Thymus (tissue), 14 donors: ENCODE measurements at places on chromosomes 4 and X. TPM values are rescaled to one million over a fixed set of nuclear protein-coding genes. Genes with fewer than 3 reads are reported as not detected.

DNA sequence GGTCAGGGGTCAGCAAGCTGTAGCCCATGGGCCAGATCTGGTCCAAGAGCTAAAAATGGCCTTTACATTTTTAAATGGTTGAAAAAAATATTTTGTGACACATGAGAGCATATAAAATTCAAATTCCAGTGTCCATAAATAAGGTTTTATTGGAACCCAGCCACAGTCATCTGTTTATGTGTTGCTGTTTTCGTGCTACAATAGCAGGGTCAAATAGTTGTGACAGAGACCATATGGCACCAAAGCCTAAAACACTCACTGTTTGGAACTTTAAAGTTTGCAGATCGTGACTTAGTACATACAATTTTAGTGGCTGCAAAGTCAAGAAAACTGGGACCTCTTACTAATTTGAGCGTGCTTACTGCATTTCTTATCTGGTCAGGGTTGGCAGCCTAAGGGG lies 29.2 kb downstream of the LAMP2 start:
- no peak for DNase-seq

DNA sequence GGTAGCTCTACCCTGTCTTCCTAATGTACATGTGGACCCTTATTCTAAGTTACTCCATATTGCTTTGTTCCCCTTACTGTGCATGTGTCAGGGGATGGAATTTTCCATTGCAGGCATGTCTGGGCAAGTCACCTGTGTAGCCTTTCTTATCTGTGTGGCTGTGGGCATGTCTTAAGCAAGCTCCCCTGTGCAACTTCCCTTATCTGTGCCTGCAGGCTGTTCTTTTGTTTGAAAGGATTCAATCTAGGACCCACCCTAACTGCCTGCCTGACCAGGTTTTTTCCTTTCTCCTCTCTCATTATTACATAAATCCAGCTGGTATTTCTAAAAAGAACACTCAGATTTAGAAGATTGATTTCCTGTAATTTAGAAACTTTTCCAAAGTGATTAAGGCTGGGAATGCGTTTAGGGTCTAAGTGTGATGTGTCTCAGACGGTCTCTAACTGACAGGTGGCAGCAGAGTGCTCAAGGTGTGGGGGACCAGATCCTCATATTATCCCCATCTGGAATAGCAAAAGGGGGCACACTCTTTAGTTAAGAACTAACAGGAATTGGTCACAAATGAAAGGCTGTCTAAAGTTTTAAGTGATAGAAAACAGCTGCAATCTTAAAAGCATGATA lies 198.9 kb upstream of the PPP1R2C start:
- no peak for DNase-seq

CTAG2 gene
- not detected for total RNA-seq

DNA sequence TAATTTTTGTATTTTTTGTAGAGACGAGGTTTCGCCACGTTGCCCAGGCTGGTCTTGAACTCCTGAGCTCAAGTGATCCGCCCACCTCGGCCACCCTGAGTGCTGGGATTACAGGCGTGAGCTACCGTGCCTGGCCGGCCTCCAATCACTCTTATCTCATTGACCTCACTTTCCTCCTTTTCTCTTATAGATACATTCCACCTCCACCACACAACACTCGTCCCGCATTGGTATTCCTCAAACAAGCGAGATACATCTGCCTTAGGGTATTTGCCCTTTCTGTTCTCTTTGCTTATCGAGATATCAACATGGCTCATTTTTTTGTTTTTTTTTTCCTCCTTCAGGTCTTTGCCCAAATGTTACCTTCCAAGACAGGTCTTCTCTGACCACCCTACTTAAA lies 1.8 kb upstream of the PRPS1 start:
- DNase-seq = no peak

VCX3A gene
- total RNA-seq = not detected

SMR3B gene
- not detected for total RNA-seq

GRCh38 chr4:170491981-170492380 lies 402.2 kb upstream of the AADAT start:
- DNase-seq = no peak

GRCh38 chr4:75422998-75423397 lies 91.2 kb downstream of the RCHY1 start:
- DNase-seq = no peak

TRPC5OS gene
- 0.09 TPM for total RNA-seq

SLC10A4 gene
- 0.14 TPM for total RNA-seq

DNA sequence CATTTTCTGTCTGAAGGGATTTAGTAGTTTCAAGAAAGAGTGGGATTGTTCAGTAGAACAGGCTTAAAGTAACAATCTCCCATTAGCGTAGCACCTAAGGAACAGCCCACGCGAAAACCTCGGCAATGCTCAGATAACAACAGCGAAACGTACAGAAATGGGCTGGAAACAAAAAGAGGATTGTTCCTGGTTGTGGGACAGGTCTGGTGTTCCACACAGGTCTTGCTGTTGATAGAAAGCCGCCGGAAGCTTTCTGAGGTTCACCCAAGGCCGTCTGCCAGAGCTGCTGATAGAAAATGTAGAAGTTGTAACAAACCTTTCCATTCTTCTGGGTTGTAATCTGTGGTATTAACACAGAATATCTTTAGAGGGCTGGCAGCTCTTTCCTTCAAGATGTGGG lies 69.4 kb upstream of the CLCN4 start:
- no peak for DNase-seq

RXFP1 gene
- total RNA-seq = 0.05 TPM

SCRG1 gene
- 0.05 TPM for total RNA-seq

DNA sequence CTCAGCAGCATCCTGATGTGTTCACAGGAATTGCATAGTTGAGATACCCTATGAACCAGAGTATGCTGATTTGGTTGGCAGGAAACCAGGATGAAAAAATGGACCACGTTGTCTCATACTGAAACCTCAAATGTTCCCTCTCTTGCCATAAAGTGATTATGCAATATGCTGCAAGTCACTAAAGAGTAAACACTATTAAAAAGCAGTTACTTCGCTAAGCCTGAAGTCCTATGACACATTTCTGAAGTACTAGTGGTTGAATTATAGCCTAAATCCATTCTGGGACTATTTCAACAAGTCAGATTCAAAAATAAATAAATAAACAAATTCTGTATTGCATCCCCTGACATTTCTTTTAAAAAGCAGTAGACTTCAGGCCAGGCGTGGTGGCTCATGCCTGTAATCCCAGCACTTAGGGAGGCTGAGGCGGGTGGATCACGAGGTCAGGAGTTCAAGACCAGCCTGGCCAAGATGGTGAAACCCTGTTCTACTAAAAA lies 106.0 kb upstream of the NAP1L5 start:
- DNase-seq = no peak

DNA sequence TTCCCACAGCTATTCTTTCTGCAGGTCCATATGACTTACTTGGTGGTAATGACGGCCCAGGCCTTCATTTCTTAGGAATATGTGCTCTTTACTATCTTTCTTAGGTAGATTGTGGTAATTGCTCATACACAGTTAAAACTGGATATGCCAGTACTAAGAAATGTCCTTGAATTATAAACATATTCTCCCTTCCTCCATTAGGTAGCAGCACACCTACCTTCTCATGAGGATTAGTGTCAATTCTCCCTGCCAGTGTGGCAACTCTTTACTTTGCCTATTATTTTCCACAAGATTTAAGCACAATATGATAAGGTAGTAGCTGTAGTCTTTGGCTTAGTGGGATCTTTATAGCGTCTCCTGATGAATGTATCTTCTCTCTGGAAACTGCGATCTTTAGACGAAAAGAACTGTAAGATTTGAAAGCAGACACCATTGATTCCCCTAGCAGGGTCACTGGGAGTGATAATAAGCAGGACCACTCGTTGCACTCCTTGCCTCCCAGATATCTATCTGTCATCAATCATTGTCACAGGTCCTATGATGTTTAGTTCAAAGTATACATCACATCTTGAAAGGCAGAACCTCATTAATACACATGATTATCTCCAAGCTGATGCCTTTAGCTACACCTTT lies 1240.7 kb downstream of the C4orf33 start:
- no peak for DNase-seq

PNMA5 gene
- not detected for total RNA-seq

GRCh38 chr4:183541010-183541751 lies 36.3 kb downstream of the ING2 start:
- no peak for DNase-seq

DNA sequence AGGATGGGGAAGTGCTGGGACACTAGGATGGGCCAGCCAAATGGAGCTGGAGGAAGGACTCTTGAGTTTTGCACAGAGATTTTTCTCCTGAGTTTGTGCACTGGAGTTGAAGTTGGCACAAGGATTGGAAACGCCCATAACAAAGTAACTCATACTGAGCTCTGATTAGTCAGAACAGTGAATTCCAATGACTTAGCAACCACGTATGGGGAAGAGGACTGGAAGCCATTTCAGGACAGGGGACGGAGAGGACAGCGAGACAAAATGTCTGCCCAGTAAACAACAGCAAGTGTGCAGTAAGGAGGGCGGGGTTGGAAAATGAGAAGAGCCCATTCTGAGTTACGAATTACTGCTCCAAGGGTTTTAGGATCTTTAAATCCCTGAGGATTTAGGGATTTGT lies 5.9 kb downstream of the RIPPLY1 start:
- DNase-seq = no peak

- DNase-seq = peak; percentile 30
Observed at GRCh38 chr4:86482306-86483172, 111.6 kb upstream of the PTPN13 start.

DNA sequence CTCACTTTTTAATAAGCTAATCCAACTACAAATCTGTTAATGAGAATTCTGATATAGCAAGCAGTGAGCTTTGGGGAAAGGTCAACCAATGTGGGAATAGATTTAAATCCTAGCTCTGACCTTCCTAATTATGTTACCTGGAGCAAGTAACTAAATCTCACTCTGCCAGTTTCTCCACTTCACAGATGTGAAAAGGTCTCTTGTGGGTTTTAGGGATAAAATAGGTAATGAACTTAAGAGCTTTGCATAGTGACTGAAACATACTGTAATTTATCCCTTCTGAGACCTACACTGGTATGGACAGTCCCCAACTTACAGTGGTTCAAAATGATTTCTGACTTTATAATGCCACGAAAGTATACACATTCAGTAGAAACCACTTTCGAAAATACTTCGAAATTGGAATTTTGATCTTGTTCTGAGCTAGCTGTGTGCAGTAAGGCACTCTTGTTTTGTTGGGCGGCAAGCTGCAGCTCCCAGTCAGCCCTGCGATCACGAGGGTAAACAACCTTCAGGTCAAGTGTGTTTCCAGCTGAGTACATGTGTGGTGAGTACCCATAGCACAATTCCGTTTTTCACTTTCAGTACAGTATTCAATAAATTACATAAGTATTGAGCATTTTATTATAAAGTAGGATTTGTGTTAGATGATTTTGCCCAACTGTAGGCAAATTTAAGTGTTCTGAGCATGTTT lies 93.7 kb downstream of the ADGRL3 start:
- DNase-seq = no peak

GRCh38 chr4:64889906-64890610 lies 480.8 kb upstream of the TECRL start:
- DNase-seq = no peak

ENOX2 gene
- total RNA-seq = 7.4 TPM

DNA sequence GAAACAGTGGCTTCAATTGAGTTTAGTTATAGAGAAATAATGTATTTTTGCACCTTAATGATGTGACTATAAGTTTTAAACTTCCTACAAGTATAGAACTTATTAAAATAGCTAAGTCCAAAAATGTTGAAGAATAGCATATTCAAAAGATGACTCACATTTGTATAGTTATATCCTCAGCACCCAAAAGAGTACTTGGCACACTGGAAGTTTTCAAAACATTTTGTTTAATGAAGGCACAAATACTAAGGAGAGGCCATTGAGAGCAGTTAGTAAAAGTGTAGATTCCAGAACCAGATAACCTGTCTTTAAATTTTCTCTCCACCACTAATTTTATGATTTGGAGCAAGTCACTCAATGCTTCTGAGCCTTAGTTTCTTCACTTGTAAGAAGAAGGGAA lies 226.9 kb upstream of the MID1 start:
- DNase-seq = no peak

GRCh38 chr4:136713140-136713539 lies 819.2 kb downstream of the PCDH18 start:
- DNase-seq = no peak

EIF2S3 gene
- 168 TPM for total RNA-seq

DNA sequence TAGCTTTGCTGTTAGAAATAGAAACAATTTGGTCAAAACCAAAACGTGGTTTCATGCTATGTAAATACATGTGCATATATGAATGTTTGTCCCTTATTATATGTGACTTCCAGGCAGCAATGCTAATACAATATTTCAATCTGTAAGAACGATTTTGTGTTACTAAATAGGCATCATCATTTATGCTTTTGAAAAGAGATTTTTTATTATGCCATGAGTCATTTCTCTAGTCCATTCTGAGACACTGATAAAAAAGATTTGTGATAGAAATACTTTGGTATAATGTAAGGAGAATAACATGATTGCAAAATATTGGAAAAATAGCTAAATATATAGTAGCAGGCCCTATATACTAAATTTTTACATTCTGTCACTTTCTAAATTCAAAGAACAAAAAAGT lies 28.9 kb downstream of the SYNPO2 start:
- DNase-seq = no peak

GRCh38 chrX:136747003-136747986 lies 33.4 kb downstream of the ARHGEF6 start:
- no peak for DNase-seq

CRLF2 gene
- 0.28 TPM for total RNA-seq

DNA sequence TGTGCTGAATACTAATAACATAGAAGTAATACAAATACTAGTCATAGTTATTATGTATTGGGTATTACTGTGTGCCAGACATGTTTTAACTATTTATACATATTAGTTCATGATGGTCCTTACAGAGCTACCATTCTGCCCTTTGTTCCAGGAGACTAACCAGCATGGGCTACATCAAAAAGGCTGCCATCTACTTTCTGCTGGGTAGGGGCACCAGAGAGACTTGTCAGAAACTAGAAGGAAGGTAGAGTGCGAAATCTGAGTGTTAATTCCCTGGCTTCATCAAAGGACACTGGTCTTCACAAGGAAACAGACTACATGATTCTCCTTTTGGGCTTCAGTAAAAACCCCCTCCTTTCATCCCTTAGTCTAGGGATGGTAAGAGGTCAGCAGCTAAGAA lies 347.8 kb downstream of the GBA3 start:
- no peak for DNase-seq

GRCh38 chr4:59060002-59060846 lies 1950.0 kb upstream of the IGFBP7 start:
- no peak for DNase-seq

AMBN gene
- total RNA-seq = 0.19 TPM

- no peak for DNase-seq
Observed at GRCh38 chrX:115053223-115053622, 35.8 kb upstream of the IL13RA2 start.

DNA sequence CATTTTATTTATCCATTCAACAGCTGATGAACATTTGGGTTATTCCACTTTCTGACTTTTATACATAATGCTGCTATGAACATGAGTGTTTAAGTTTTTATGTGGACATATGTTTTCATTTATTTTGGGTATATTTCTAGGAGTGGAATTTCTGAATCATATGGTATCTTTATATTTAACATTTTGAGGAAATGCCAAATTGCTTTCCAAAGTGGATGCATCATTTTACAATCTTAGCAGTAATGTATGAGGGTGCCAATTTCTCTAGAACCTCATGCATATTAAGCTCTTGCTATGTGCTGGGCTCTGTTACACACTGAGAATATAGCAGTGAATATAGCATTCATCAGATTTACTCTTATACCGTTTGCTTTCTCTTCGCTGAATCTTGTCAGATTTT lies 983.7 kb downstream of the STIM2 start:
- no peak for DNase-seq
